ENCODE measurements at places on chromosomes 3 and 15.

DNA sequence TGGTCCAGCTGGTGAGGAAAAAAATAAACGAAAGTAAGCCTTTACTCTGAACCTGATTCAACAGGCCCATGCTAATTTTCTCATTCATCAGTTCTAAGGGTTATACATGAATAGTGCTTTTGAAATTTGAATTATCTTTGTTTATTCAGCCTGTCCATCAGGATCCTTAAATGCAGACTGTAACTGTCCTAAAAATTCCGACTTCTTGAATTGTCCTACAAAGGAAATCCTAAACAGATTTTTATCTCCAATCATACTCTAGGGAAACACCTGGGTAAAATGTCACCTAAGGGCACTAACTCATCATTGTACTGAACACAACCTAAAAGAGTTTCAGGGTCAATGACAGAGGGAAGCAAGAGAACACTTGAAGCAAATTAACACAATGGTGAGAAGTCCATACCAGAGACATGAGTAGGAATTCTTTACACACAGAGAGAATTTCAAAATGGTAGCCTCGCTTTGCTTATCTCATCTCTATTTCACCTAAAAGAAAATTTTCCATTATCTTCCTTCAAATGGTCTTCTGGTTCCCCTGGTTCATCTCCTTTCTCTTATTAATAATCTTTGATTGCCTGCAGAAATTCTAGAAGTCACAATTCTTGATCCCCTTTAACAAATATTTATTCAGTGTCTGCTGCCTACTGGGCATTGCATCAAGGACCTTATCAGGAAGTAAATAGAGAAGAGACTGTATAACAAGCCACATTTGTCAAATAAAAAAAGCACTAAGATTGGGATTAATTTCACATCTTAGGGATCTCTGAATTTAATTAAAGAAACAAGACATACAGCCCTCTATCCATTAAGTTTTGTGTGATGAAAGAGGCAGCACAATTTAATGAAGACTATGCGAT is 182.7 kb downstream of the MEIS2 start:
- DNase-seq: no peak

DNA sequence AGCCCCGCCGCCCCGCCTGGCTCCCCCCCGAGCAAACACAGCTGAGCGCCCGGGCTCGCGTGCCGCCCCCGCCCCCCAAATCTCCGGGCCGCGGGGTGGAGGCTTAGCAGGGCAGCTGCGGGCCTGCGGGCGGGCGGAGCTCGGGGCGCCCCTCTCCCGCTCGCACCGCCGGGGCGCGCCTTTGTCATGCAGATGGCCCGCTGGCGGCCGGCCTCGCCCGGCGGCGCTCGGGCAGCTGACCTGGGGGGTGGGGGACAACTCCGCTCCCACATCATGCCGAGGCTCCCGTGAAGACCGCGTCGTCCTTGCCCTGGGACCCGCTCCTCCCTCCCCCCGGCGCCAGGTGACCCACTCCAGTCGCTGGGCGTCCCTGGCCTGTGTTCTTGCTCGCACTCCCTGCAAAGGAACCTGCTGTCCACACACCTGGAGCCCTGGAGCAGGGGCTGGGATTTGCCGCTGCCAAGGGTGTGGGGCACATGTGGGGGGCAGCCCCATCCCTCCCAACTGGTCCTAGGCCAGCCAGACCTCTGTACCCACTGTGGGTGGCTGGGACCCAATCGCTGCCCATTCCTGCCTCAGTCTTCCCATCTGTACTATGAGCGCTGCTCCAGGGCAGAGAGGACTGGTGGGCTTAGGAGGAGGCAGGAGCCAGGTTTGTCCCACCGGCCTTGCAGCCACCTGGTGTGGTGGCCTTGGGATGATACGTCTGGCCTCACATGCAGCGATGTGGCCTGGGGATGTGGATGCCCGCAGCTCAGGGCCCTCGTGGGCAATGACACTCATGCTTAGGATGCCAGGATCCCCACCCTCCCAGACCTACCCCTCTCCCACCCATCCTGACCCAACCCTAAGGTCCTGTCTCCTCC is 33.5 kb downstream of the DNAJB8 start:
- no peak for DNase-seq

GRCh38 chr15:63818191-63818590 is 15.6 kb downstream of the HERC1 start:
- no peak for DNase-seq

DNA sequence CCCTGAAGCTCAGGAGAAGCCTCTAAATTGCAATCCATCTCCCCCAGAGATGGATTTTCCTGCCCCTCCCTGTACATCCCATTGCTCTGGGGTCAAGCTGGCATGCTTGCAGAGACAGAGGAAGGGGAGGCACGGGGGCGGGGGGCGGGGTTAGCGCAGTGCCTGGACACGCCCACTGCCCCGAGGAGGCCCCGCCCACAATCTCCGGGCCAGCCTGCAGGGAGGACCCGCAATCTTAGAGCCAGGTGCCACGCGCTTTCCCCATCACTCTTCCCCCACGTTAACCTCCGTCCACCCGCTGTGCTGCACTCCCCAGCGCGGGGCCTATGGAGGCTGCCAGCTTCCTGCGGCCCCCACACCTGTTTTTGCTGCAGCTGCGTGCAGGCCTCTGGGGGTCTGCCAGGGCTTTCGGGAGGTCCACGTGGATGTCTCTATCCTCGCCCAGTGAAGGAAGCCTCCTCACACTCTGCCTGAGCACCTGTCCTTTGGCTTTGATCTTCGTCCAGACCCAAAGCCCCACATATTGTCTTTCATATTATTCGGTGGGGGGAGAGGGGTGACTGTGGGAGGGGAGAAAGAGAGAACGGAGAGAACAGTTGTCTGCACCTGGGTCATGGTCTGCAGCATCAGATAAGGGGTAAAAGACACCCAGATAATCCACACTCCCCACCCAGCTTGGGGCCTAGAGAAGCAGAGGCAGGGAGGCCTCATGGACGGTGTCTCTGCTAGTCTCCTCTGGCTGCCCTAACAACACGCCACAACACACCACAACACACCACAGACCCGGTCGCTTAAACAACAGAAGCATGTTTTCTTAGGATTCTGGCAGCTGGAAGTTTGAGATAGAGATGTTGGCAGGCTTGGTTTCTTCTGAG is 118.0 kb upstream of the MEF2A start:
- DNase-seq: no peak

DNA sequence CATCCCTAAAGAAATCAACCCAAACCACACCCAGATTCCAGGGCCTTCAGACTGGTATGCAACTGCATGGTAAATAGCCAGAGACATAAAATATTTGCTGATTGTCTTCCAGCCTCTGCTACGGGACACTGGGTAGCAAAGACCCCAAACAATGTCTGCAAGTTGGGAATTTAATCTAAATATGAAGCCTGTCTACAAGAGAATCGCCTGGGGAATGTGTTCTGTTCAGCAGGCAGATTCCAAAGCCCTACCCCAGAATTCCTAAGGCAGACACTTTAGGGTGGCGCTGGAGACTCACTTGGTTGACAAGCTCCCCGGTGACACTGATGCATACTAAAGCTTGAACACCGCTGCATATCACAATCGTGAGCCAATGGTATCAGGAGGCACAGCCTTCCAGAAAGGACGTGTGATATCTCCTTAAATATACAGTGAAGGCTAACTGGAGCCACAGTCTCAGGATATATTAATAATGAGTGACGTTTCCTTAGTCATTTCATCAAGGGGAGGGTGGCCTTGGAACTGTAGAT is 684.1 kb downstream of the NTRK3 start:
- no peak for DNase-seq

DNA sequence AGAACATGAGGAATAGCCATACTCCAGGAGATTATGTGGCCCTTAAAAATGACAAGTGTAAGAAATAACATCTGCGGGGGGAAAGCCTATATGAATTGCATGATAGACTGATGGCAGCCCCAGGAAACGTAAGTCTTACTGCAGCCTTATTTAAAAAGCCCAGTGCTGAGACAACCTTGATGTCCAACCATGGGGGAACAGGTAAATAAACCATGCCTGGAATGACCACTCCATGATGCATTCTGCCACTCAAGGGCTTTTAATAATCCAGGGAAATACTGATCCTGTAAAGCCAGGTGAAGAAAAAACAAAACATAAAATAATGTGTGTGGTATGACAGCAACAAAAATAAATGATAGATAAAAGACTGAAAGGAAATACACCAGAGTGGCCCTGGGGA is 46.5 kb upstream of the GRIP2 start:
- DNase-seq: no peak

DNA sequence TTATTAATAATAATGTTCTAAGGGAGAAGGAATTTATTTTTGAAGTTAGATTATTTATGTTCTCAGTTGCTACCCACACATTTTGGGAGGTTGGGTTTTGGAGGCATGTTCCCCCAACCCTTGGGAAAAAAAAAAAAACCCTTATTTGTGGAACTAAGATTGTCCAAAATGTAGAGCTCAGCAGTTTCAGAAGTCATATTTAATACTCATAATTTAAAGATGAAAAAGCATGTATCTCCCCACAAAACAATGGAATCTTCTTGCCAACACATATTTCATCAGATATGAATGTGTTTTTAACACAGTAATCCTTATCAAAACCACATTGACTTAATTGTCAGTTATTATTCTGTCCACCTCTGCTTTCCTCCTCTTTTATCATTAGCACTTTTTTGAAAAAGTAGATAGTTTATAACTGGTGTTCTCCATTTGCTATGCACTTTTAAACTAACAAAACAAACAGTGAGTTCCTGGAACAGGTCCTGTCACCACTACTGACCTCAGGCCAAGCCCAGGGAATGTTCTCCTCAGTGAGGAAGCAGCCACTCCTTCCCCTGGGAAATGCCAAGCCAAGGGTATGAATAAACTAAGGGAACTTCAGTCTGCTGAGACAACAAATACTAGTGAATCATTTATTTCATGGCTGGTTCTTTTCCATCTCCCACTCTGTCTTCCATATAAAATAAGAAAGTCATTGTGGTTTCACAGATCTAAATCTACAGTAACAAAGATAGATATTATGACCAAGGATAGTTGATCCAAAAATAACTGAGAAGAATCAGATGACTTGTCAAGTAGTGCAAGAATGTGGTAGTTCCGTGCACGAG is 414.4 kb upstream of the ALCAM start:
- peak; percentile 97 for DNase-seq

DNA sequence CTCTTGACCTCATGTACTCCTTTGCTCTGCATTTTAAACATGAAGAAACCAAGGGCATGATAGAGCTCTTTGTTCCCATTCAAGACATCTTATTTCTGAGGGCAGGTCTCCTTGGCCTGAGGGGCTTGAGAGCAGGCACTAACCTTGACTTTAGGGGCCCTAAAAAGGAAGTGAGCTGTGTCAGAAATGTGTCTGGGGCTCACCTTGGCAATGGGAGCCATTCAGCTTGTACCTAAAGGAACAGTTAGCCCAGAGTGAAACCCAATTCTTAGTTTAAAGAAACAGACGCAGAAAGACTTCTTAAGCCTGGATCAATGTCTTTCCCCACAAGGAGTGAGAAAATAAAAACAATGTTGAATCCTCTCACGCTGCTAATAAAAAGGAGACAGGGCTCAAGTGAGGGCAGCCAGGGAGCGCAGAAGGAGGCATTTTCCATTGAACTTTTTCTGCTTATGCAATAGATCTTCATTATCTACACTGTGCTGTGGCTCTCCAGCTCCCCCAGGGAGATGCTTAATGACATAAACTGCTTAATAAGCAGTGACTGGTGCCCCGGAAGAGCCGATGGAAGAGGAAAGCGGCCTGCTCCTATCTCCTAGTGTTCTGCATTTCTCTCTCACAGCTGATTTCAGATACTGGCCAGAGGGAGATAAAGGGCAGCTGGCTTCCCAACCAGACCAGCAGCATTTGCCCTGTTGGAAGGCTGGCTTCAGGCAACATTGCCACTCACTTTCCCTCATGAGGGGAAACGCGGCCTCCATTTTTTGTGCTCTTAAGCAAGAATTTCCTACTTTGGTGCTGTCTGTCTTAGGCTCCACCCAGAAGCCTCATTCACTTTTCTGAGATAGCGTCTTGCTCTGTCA is 152.0 kb downstream of the OPA1 start:
- DNase-seq: peak; percentile 54

- no peak for DNase-seq
Observed at GRCh38 chr3:107116251-107116650, 261.0 kb upstream of the CCDC54 start.

DNA sequence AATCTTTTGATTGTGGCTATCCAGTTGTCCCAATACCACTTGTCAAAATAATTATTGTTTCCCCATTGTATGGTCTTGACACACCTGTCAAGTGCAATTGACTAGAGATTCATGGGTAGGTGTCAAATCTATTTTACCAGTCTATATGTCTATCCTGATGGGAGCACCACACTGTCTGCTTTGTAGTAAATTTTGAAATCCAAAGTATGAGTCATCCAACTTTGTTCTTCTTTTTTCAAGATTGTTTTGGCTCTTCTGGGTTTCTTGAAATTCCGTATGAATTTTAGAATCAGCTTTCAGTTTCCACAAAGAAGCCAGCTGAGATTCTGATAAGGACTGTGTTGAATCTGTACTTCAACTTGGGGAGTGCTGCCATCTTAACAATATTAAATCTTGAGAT is 71.9 kb downstream of the CSNK1G1 start:
- DNase-seq: peak; percentile 75

- peak; percentile 42 for DNase-seq
Observed at GRCh38 chr15:83890587-83890986, 236.7 kb downstream of the ADAMTSL3 start.

DNA sequence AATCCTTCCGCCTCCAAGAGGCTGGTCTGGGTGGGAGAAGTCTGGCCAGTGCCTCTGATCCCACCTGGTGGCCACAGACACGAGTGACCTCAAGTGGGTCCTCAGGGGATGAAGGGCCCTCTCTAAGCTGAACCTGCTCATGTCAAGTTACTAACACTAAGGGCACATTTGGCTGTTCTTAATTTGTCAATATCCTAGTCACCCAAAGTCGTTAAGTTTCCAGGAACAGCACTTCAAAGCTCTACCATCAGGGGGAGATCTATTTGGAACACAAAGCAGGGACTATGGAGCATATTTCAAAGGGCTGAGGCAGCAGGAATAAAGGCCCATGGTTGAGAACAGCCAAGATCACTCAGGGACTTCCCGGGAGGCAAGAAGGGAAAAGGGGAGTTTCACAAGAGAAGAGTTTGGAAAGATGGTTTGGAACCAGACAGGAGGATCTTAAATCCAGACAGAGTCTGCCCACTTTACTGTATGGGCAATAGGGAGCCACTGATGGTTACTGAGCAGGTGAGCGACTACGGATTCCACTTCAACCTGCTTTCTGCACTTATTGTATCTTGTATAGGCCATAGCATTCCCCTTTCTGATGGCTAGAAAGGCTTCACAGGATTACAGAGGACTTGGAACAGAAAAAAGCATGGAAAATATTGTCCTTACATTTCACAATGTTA is 13.7 kb downstream of the OXTR start:
- DNase-seq: no peak

GRCh38 chr3:99882436-99883137 is 64.9 kb downstream of the CMSS1 start:
- no peak for DNase-seq

GRCh38 chr3:53166781-53167291 is 5.8 kb downstream of the PRKCD start:
- DNase-seq: peak; percentile 33

- DNase-seq: peak; percentile 65
Observed at GRCh38 chr3:56988458-56989168, 71.9 kb upstream of the SPATA12 start.

- no peak for DNase-seq
Observed at GRCh38 chr15:87196498-87196897, 1060.0 kb downstream of the NTRK3 start.

Measured in renal cortical epithelial cell (primary cell).